Esophagus mucosa (tissue), 1 donor: ENCODE measurements at places on chromosomes 7 and 10. TPM values are rescaled to one million over a fixed set of nuclear protein-coding genes. Genes with fewer than 3 reads are reported as not detected.

Gene MARCHF5
- 42.9 TPM for total RNA-seq

Gene JAKMIP3
- total RNA-seq: 0.04 TPM

Gene CTAGE8
- 1.8 TPM for total RNA-seq

Gene VSIR
- total RNA-seq: 45.8 TPM

Gene PON3
- total RNA-seq: 2.0 TPM

Gene CCZ1
- 66.9 TPM for total RNA-seq

Gene NOS3
- 3.1 TPM for total RNA-seq

Gene COL28A1
- total RNA-seq: 0.16 TPM

Gene ANKRD61
- not detected for total RNA-seq

Gene DCLRE1C
- 17.5 TPM for total RNA-seq

Gene FXYD4
- total RNA-seq: not detected

Gene CHN2
- 1.6 TPM for total RNA-seq

Gene PON1
- total RNA-seq: not detected

Gene STEAP4
- 23.6 TPM for total RNA-seq

Gene GRID2IP
- total RNA-seq: 0.12 TPM

Gene SPDYE2
- total RNA-seq: not detected

Gene PRRT4
- total RNA-seq: 1.3 TPM

Gene MCM10
- total RNA-seq: 5.9 TPM

Gene ADRB1
- total RNA-seq: 0.04 TPM

Gene CRHR2
- total RNA-seq: not detected
